ENCODE measurements at places on chromosomes 5 and 9.

GRCh38 chr9:2729721-2730120 lies 12.4 kb downstream of the KCNV2 start:
- no peak for DNase-seq

- no peak for DNase-seq
Observed at GRCh38 chr5:107783551-107783950, 112.8 kb upstream of the EFNA5 start.

- DNase-seq, result no peak
Observed at GRCh38 chr5:74643111-74643562, 2.6 kb upstream of the ENC1 start.

- no peak for DNase-seq
Observed at GRCh38 chr9:126261584-126262356, 64.9 kb upstream of the MVB12B start.

DNA sequence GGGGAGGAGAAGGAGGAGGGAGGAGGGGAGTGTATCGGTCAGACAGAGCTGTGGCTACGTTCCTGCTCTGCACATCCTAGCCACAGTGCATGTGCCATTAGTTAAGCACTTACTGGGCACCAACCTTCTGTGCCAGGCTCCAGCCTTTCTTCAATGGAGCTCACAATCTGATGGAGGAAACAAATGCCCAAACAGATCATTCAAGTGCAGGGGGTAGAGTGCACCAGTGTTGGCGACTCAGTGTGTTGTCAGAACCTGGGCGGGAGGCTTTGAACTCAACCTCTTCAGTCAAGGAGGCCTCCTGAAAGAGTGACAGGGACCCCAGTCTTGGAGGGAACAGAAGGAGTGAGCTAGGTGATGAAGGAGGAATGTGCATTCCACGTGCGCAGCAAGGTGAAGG lies 51.9 kb upstream of the SHB start:
- no peak for DNase-seq

DNA sequence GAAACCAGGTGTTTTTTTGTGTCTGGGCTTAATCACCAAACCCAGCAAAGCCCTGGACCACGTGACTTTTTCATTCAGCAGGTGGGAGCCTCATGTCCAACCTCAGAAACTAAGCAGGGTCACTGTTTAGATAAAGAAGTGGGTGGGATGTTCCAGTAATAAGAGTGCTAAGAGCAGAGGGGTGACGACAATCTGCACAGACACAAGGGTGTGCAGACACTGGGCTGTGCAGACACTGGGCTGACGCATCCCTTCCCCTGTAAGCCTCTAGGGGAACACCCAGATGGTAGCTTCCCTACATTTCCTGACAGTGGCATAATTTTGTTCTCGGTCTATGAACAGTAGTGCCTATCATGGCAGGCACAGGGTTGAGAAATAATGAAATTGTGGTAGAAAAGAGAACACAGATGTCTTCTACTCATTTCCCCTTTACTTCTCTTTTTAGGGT lies 85.1 kb downstream of the SAXO1 start:
- DNase-seq, result no peak

- no peak for DNase-seq
Observed at GRCh38 chr5:120375248-120375647, 88.9 kb upstream of the PRR16 start.

- DNase-seq, result no peak
Observed at GRCh38 chr5:157165261-157165660, 803 bp downstream of the GARIN3 start.

GRCh38 chr5:83331842-83332241 lies 139.7 kb upstream of the VCAN start:
- no peak for DNase-seq

DNA sequence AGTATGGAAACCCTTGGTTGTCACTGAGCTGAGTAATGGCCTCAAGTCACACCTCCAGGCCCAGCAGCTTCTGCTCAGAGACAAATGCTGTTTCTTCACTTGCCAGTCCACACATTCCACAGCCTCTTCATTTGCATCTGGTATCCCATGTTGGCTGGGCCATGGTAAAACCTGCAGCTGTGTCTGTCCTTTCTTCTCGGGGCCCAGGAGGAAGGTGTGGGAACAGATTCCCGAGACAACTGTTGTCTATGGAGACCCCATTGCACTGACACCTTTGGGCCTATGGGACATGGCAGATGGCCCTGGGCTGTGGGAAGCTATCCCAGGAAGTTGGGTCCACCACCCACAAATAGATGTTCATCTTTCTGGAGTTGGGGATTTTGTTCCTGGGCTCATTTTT lies 85.1 kb downstream of the MACROH2A1 start:
- no peak for DNase-seq

- DNase-seq, result no peak
Observed at GRCh38 chr5:160500786-160501779, 79.4 kb downstream of the PTTG1 start.

DNA sequence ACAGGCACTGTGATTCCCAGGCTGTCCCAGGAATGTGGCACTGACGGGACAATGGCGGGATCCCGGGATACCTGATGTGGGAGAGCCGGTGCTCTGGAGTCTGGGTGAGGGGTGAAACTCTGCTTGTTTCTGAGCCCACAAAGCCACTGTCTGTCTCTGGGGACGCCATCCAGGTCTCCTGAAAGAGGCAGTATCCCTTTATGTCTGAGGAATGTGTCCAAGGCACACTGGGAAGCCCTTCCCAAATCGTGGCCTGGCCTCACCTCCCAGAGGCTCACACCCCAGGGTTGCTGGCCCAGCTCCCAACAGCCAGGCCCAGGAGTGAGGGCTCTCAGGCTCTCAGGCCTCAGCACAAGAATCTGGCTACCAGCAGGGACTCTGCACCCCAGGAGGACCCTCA lies 27.1 kb downstream of the ORM2 start:
- DNase-seq, result no peak

DNA sequence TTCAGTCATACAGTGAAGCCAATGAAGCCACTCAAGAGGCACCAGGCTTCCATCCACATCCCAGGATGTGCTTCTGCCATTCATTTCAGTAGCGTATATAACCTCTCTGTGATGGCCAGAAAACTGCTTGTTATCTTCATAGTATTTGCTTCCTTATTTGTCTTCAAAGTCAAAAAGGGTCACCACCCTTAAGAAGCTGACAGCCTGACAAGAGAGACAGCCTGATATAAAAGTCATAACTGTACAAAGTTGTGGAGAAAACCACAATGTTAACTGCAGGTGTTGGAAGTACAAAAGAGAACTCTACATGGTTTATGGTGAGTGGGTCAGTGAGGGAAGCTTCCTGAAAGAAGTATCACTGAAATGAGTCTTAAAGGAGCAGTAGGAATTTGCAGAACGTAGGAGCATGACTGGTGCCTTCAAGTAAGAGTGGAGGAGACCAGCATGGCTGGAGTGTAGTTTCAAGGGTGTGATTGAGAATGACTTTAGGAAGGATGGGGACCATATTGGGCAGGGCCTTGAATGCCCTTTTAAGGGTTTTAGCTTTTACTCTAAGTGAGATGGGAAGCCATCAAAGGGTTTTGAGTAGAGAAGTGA lies 33.7 kb downstream of the NIM1K start:
- DNase-seq, result no peak
